ENCODE measurements at places on chromosomes 12 and 14.

- DNase-seq = no peak
These were observed 169.3 kb downstream of the KTN1 start for GRCh38 chr14:55749201-55749812.

GRCh38 chr14:26213846-26214575, 383.8 kb downstream of the NOVA1 start:
- no peak for DNase-seq

- DNase-seq = no peak
These were observed 22.2 kb upstream of the PLEKHG3 start for GRCh38 chr14:64681796-64682710.

- DNase-seq = no peak
These were observed 23.2 kb downstream of the PEX5 start for GRCh38 chr12:7212678-7213077.

DNA sequence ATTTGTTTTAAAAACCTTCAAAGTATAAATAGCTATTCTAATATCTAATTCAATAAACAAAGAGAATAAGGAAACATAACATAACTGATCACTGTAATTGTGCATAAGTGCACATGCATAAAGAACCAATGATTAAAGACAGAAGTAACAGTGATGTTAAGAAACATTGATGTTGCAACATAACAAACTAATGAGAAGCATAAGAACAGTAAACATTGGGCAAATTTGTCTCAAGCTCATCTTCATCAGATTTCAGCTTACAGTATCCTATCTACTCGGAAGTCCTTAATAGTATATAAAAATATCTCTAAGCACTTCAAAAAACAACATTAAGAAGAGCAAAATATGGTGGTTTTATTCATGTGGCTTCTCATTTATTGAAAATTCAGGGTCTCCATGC, 97.6 kb downstream of the GARIN6 start:
- no peak for DNase-seq

- DNase-seq = no peak
These were observed 139.5 kb downstream of the SLC38A6 start for GRCh38 chr14:61120576-61120975.

All from stimulated activated CD4-positive, alpha-beta T cell treated with anti-CD3 and anti-CD28 coated beads, Interleukin-1b, Interleukin-23, amount 100 ng/mL, for 1 hour (primary cell).